PC-3 (cell line): ENCODE measurements at places on chromosomes 12 and 14. TPM values are rescaled to one million over a fixed set of nuclear protein-coding genes. Genes with fewer than 3 reads are reported as not detected.

The AQP5 gene
- total RNA-seq: not detected in 2 replicates

The POTEM gene
- 0.12 TPM in 1 of 2 replicates, not detected in the other for total RNA-seq

GRCh38 chr14:91207008-91207407 is 37.5 kb downstream of the GPR68 start:
- H3K27me3 ChIP-seq: no peaks in the 10 kb centered on the region
- no peak for DNase-seq
- no peaks in the 10 kb centered on the region for H3K36me3 ChIP-seq
- no peak overlapping the region for H3K27ac ChIP-seq
- H3K4me3 ChIP-seq: no peak overlapping the region

- H3K36me3 ChIP-seq: no peaks in the 10 kb centered on the region
- no peaks in the 10 kb centered on the region for H3K4me1 ChIP-seq
- no peak for DNase-seq
- H3K27ac ChIP-seq: no peak overlapping the region
Measured at GRCh38 chr14:30757082-30757481, 117.3 kb upstream of the COCH start.

DNA sequence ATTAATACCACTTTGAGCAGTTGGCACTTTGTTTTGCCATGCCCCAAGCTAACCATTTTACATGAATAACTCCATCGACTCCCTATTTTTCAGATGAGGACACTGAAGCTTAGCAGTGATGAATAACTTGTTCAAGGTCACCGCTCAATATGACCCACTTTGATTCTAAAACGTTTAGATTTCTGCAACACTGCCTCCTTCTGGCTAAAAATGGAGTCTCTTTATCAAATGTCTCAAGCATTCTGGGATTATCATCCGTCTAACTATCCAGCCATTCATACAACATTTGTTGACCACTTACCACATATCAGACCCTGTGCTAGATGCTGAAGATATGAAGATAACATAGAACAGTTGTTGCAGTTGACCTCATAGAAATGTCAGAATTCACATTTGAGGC is 298.0 kb downstream of the PPFIA2 start:
- H3K27me3 ChIP-seq: no peaks in the 10 kb centered on the region
- DNase-seq: no peak
- H3K27ac ChIP-seq: no peak overlapping the region
- no peaks in the 10 kb centered on the region for H3K4me1 ChIP-seq
- no peak overlapping the region for H3K4me3 ChIP-seq
